DMS53 (cell line): ENCODE measurements at places on chromosomes 13 and 19.

GRCh38 chr19:49150944-49151243, 4.3 kb downstream of the HRC start:
- peak; percentile 68 for DNase-seq

GRCh38 chr13:73258406-73258805, 199.6 kb downstream of the KLF5 start:
- DNase-seq = no peak

- DNase-seq = no peak
Measured at GRCh38 chr13:50284540-50284939, 269.3 kb downstream of the KCNRG start.

GRCh38 chr13:94921181-94921580, 208.8 kb upstream of the SOX21 start:
- no peak for DNase-seq

- no peak for DNase-seq
Measured at GRCh38 chr19:30276011-30276882, 95.9 kb upstream of the ZNF536 start.

GRCh38 chr19:12997179-12997966, 2.1 kb downstream of the NFIX start:
- no peak for DNase-seq

GRCh38 chr13:24110011-24110410, 50.5 kb upstream of the SPATA13 start:
- no peak for DNase-seq

DNA sequence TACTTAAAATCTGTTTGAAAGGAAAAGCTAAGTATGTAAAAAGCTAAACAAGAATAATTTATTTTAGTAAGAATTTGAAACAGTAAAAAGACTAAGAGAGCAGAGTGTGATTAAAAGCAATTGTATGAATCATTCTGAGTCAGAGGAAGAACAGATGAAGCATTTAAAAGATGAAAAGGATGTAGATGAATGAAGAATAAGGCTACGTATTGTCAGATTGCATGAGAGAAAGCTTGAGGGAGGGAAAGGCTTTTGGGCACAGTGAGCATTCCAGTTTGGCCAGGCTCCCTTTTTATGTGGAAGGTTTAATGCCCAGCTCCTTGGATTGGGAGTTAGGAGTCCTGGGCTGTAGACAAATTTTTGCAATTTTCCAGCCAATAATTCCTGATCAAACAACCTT, 117.7 kb downstream of the FREM2 start:
- no peak for DNase-seq

- peak; percentile 47 for DNase-seq
Measured at GRCh38 chr13:49791315-49791710, 1.2 kb downstream of the KPNA3 start.

GRCh38 chr13:112768795-112769481, 79.1 kb downstream of the ATP11A start:
- peak; percentile 9 for DNase-seq

GRCh38 chr19:35975608-35976214, 19.3 kb upstream of the SDHAF1 start:
- DNase-seq = no peak

DNA sequence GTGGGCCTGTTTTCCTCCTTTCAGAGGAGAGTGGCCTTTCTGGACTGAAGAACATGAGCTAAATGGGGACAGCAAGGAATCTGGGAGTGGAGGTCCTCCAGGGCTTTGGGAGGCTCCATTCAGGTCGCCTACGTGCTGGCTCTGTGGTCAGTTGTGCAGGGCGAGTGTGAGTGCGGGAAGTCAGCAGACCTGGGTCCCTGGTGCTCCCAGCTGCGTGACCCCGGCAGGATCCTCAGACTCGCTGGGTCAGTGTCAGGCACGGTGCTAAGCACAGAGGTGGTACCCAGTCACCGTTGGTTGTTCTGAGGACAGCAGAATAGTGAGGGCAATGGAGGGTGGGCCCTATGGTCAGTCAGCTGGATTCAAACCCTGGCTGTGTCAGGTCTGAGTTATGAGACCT, 85.8 kb downstream of the SIPA1L3 start:
- DNase-seq = no peak

GRCh38 chr13:58461217-58461616, 829.7 kb downstream of the PCDH17 start:
- DNase-seq = no peak

GRCh38 chr19:782878-783668, 14.2 kb upstream of the PTBP1 start:
- DNase-seq = no peak

DNA sequence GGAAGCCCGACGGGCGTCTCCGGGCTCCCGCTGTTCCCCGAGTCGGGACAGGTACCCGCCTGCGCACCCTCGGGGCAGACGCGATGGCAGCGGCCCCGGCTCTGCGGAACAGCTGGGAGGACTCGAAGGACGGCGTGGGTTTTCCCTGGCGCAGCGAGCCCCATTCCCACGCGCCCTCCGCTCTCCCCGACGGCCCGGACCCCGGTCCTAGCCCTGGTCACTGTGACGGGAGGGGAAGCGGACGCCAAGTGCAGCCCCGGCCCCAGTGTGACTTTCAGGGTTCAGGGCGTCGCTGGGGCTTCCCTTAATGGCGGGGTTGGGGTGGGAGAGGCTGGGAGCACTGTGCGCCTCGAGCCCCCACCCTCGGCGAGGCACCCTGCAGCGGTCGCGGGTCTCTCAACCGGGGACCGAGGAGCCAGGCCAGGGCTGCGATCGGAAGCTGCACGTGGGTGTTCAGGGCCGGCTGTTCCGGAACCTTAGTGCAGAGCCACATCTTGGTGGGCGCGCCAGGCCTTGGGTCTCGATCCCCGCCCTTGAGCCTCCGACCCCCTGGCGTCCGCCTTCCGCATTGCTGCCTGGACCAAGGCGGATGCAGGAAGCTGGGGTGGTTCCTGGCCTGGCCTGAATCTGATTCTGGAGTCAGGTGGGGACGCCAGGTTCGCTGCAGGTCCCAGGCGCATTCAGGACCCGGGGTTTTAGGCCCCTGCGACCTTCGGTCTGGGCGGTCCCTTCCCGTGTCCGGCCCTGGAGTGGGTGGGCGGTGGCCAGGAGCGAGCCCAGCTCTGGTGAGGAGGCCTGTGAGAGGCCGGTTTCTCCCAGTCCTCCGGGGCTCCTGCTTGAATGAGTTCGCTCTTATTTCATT, 3.5 kb downstream of the LGALS7B start:
- no peak for DNase-seq

- no peak for DNase-seq
Measured at GRCh38 chr19:17471410-17472125, 1.2 kb downstream of the SLC27A1 start.

GRCh38 chr13:73365681-73366080, 306.9 kb downstream of the KLF5 start:
- peak; percentile 59 for DNase-seq

DNA sequence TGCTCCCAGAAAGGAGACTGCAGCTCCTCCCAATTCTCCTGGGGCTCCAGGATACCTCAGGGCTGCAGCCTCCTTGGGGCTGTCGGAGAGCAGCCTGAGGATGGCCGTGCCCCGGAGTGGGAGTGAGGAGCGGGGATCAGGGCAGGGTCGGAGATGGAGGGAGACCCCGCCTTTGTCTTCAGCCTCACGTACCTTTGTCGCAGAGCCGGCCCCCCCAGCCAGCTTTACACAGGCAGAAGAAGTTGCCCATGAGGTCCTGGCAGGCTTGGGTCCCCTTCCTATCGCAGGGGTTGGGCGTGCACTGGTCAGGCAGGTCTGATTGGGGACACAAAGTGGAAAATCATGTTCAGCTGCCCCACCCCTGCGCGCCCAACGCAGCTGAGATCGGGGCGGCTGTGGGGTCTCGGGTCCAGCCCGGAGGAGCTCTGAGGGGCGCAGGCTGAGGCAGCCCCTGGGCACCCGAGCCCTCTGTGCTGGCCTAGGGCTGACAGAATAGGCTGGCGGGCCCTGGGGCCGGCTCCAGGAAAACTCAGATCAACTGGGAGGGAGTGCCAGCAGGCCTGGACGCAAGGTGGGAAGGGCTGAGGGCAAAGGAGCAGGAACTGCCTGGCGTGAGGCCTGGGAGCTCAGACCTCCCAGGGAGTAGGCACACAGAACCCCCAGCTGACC, 24.2 kb downstream of the GAS6 start:
- no peak for DNase-seq

DNA sequence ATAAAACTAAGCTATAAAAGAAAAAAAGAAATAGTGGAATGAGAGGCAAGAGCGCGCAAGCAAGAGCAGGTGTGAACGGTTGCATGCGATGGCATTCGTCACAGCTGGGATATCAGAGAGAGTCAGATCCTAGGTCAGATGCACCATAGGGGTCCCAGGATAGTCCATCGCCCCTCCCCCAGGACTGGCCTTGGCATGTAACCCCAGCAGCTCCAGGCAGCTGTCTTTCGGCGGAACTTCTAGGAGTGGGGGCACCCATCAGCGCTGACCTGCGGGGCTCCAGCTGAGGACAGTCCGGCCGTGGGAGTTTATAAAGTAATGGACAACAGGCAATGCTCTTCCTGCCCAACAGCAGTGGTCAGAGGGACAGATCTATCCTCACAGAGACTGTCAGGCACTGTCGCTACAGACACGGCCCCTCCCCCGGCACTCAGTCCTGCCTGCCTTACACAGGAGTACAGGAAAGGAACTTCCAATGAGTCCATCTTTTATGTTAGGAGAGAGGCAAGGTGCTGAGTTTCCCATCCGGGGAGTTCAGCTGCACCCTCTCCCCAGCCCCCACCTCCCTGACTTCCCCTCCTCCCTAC, 1.4 kb downstream of the SIAH3 start:
- DNase-seq = peak; percentile 46

- DNase-seq = peak; percentile 97
Measured at GRCh38 chr19:34676697-34677385, at the start of gene SCGB2B2. SCGB2B2 (minus strand) TSS chr19:34677159; CDS start chr19:34594563, 82,596 bp downstream.

- no peak for DNase-seq
Measured at GRCh38 chr13:105147461-105147860, 1388.0 kb downstream of the EFNB2 start.

DNA sequence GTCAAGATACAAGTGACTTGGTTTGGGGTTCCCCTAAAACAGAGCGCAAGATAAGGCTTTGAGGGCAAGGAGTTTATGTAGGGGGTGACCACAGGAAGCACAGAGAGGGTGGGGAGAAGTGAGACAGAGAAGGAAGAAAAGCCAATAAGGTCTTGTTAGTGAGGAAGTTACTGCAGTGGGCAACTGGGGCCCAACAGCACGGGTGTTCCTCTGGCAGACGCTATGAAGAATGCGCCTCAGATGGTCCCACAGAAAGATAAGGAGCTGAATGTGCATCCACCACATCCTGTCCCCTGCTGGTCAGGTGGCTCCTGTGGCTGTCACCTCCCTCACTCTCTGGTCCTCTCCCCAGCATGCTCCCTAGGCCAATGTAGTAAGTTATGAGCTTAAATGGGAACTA, 333.5 kb downstream of the TSHZ3 start:
- DNase-seq = no peak

DNA sequence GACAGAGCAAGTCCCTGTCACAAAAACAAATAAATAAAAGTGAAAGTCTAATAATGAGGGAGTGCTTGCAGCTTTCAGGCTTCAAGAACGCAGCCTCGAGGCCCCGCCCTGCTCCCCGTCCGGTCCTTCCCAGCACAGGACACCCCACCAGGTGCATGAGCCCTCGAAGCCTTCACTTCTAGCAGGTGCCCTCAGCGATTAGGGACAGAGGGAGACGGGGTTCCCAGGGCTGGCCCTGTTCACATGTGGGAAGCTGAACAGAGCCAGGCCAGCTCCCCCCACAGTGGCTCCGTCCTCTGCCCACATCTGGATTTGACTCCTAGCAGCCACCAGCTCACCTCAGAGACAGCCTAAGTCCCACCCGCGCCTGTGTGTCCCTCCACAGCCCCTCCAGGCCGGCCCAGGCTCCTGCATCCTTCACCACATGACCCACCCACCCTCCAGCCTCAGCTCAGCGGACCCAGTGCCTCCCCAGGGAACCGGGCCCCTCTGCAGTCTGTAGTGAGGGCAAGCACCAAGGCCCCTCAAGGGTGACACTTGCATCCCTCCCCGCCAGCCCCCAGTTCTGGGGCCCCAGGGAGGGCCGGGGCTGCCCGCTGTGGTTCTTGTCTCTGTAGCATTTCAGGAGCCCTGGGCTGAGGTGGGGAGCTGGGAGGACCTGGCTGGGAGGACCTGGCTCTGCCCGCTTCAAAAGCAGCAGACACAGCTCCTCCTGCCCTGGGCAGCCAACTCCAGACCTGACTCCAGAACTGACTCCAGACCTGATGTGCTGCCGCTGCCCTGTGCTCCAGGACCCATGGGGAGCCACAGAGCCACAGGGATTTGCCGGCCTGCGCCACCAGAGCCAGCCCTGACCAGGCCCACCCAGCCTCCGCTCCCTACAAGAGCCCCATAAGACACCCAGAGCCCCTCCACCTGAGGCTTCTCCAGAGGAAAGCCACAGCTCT, 27.2 kb downstream of the GPX4 start:
- no peak for DNase-seq

GRCh38 chr19:31503211-31503610, 154.0 kb upstream of the TSHZ3 start:
- no peak for DNase-seq

GRCh38 chr19:15015946-15016542, 33.2 kb upstream of the CASP14 start:
- DNase-seq = peak; percentile 11

GRCh38 chr13:44400736-44401135, 27.1 kb downstream of the SERP2 start:
- no peak for DNase-seq

- no peak for DNase-seq
Measured at GRCh38 chr19:50039968-50040367, 14.2 kb downstream of the ZNF473 start.
